NCI-H1436 treated with DMSO at 0.1 percent for 48 hours (cell line): ENCODE measurements at places on chromosomes 2 and 18.
A peak's percentile ranks its signal among the peaks of the same experiment; 100 is the strongest.

GRCh38 chr2:172361360-172361759 lies 66.0 kb upstream of the ITGA6 start:
- DNase-seq: no peak

DNA sequence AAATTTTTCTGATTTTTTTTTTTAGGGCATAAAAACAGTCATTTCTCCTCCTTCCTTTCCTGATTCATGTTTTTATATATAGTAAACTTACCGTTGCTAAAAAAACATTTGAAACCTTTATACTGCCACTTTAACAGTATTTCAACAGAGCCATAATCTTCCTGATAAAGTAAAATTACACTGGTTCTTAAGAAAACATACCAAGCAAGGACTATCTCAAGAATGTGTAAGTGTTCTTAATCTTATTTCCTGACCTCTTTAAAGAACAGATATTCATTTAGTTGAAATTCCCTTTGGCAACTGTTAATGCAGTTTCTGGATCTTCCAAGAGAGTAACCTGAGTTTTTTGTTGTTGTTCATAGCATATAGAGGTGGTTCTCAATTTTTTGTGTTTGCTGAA lies 26.6 kb upstream of the COLEC12 start:
- DNase-seq: no peak

DNA sequence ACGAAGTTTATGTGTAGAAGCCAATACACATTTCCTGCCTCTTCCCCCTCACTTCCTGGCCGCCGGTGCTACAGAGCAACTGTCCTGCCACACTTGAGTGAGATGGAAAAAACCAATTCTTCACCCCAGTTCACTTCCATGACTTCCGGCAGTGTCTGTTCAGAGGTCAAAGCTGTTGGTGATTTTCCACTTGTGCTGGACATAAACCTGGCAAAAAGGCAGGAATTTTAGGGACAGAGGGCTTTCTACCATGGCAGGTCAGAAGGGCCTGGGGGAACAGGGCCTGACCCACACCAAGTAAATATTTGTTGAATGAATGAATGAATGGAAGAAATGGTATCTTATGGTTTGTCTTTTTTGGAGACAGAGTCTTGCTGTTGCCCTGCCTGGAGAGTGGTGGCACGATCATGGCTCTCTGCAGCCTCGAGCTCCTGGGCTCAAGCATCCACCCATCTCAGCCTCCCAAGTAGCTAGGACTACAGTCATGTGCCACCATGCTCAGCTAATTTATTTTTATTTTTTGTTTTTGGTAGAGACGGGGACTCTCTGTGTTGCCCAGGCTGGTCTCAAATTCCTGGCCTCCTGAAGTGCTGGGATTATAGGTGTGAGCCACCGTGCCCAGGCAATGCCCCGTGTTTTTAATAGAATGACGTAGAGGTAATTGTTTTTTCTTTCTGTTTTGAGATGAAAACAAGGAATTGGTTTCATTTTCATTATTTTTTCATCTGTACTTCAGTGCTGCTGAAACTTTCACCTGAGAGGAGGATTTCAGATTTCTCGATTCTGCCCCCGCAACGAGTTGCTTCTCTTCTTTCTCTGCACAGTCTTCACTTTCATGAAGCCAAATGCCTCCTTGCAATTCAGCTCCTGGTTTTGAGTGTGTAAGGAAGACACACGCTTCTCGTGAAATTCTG lies 48.0 kb upstream of the LPIN2 start:
- no peak for DNase-seq

DNA sequence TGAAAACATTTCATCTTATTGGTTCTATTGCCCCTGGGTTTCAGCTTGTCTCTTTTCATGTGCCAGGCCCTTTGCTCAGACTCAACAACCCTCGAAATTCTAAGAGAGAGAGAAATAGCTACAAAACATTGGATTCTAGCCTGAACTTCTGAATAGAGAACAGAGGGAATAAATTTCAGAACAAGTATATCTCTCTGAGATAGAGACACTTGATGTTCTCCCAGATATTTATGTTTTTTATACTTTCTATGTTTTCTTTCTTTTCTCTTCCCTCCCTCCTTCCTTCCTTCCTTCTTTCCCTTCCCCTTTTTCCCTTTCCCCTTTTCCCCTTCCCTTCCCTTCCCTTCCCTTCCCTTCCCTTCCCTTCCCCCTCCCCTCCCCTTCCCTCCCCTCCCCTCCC lies 279.5 kb upstream of the SPRED2 start:
- DNase-seq: no peak

GRCh38 chr2:195408196-195408595 lies 248.8 kb upstream of the SLC39A10 start:
- peak; percentile 17 for DNase-seq

- no peak for DNase-seq
Observed at GRCh38 chr2:107719141-107719540, 107.6 kb upstream of the RGPD4 start.

GRCh38 chr2:29129586-29130281 lies 14.5 kb downstream of the CLIP4 start:
- DNase-seq: no peak

- DNase-seq: peak; percentile 24
Observed at GRCh38 chr2:151043484-151043883, 218.2 kb downstream of the RBM43 start.

DNA sequence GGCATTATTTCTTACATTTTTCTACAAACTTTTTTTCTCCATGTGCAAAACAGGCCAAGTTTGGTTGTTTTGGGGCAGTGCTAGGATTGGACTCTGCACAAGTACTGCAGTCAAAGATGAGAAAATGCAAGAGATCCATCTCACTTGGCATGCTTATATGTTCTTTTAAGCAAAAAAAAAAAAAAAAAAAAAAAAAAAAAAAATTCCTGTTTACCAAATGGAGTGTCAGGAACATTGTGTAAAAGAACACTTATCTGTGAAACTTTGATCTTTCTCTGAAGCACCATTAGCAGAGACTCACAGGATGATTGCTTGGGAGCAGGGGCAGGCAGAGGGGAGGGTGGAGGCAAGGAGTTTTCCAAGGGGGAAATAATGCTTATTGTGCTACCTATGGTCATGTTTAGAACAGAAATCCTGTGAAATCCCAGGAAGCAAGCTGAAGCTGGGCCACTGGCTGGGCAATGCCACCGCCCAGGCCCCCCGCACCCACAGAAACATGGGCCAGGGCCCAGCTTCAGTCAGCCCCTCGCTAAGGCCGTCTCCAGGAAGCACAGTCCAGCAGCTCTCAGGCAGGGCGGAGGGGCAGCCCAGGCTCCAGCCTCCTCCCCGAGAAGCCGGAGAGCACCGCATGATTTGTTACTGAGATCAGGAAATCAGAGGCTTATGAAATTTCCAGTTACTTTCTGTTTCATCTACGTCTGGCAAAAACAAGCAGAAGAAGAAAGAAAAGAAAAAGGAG lies 229.4 kb downstream of the ZNF516 start:
- no peak for DNase-seq

DNA sequence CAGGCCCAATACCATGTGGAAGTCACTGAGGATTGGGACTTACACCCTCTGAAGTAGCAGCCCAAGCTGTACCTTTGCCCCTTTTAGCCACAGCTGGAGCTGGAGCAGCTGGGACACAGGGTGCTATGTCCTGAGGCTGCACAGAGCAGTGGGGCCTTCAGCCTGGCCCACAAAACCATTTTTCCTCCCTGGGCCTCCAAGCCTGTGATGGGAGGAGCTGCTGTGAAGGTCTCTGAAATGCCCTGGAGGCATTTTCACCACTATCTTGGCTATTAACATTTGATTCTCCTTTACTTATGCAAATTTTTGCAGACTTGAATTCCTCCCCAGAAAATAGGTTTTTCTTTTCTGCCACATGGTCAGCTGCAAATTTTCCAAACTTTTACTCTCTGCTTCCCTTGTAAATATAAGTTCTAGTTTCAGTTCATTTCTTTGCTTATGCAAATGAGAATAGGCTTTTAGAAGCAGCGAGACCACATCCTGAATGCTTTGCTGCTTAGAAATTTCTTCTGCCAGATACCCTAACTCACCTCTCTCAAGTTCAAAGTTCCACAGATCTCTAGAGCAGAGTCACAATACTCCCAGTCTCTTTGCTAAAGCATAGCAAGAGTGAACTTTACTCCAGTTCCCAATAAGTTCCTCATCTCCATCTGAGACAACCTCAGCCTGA lies 213.8 kb upstream of the MGAT5 start:
- DNase-seq: no peak

- DNase-seq: no peak
Observed at GRCh38 chr2:168798888-168799410, 3.5 kb upstream of the NOSTRIN start.

- no peak for DNase-seq
Observed at GRCh38 chr2:218585541-218585940, 16.9 kb downstream of the CNOT9 start.

DNA sequence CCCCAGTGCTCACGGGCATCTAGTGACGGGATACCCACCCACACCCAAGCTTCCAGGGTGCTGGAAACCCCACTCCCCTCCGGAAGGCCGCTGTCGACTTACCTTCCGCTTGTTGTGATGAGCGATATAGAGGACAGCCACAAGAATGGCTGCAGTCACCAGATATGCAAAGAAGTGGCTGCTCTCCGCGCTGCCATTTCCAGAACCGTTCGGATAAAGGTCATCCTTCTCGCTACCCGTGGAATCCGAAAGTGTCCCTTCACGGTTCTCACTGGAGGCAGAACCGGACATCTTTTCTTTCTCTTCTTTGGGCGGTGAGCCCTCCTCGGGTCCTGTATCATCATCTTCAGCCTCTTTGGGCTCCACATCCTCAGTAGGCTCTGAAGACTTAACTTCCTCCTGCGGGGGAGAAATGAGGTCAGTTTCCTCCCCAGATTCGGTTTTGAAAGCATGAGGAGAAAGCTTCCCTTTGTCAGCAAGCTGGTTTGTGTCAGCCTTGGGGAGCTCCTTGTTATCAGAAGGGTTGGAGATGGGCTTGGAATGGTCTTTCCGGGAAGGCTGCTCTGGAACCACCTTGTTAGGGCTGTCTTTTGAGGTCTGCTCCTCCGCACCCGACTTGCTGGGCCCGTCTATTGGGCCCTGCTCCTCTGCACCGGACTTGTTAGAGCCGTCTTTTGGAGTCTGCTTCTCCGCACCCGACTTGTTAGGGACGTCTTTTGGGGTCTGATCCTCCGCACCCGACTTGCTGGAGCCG lies 1.2 kb downstream of the TGOLN2 start:
- no peak for DNase-seq

- no peak for DNase-seq
Observed at GRCh38 chr2:240237609-240238174, 97.2 kb upstream of the OTOS start.

DNA sequence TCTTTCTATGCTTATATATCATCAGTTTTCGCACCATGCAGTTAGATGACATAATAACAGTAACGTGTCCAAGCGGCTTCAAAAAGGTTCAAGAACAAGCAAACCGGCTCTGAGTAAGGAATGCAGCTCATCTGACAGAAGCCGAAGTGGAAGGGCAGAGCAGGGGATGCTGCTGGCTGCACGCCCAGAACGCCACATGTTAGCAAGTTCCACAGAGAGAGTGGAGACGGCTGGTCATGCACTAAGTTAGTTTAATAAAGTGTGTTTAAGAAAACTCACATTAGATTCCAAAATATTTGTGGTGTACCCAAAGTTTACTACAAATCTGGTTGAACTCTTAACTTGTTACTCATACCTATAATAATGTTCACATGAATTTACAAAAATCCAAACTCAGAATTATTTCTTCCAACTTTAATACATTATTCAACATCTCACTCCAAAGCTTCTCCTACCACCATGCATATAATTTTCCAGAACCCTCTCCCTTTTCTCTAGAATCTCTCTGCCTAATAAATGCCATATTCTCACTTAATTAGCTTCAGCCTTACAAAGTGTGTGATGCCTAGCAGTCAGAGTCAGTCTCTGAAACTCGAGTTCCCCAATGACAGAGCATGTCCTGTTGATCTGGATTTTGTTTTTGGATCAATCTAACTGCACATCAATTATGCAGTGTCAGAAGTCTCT lies 170.0 kb downstream of the DNAH7 start:
- no peak for DNase-seq

GRCh38 chr2:146917431-146918042 lies 927.3 kb upstream of the ACVR2A start:
- DNase-seq: no peak

- no peak for DNase-seq
Observed at GRCh38 chr2:136858656-136859055, 93.3 kb downstream of the THSD7B start.

DNA sequence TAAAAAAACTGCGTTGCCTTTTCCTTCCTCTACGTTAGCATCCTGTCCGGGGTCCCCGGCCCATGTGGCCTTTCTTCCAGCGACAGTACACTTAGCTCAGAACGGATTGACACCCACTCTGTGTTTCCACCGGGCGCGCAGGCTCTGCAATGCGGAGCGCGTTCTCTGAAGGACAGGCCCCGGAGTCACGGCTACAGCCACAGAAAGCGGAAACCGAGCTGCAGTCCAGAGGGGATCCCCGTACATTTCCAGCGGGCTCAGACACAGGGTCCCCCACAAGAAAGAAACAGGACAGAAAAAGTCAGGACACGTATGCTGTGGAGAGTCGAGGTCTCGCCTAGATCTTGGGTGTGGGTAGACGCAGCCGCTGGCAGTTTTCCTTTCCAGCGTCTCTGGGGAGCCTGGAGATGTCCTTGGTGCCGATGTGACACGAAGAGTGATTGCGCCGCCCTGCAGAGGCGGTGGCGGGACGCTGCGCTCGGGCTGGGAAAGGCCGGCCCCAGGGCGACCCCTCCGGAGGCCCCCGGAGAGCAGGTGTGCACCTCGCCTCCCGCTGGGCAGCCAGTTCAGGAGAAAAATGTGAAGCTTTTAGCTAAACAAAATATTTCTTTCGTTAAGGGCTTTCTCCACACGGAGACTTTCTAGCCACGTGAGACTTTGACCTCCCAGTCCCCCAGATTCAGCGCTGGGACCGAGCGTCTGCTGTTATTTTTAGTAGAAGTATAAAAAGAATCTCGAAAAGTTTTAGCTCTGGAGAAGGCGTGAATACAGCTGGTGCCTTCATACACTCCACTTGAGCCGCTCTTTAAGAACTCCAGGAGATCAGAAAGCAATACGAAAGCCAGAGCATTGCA lies 1.3 kb upstream of the ACKR3 start:
- DNase-seq: no peak
